Occipital lobe (tissue), 3 donors: ENCODE measurements at places on chromosomes 2 and 18. TPM values are rescaled to one million over a fixed set of nuclear protein-coding genes. Genes with fewer than 3 reads are reported as not detected.
A peak's percentile ranks its signal among the peaks of the same experiment; 100 is the strongest.

DNA sequence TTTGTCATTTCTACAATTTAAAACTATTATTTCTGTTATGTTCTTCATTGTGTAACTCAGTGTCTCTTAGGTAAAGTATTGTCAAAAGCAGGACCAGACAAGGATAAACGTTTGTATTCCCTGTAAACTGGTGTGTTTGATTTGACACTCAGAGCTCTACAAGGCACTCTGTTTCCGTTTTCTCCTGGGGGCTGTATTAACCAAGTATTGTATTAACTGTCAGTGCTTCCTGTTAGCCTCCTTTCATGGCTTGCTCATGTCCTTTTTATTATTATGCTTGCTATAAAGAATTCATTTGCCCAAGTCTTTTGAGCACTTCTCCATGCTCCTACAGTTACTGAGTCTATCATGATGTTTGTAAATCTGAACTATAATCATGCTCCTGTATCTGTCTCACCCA, 323.7 kb downstream of the LPIN1 start:
- no peak for DNase-seq

The COPS9 gene
- 81.1 TPM for total RNA-seq

GRCh38 chr2:196380575-196380974, 209.2 kb upstream of the STK17B start:
- no peak for DNase-seq

DNA sequence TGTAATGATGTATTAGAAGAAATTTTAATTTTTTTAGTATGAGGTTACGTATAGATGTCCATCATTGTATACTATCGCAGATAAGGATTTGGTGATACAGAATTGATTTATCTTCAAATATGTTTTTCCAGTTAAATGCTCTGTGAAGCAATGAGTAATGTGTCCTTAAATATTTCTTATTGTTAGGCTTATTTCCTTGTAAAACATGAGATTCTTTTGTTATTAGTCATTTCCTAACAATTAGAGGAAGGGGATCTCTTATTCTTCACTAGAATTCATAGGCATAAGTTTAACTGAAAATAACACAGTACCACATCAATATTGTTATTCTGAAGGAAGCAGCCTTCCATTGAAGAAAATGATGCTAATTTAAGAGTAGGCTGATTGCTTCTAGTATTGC, 15.5 kb upstream of the OTX1 start:
- no peak for DNase-seq

- peak; percentile 13 for DNase-seq
Observed at GRCh38 chr2:137947728-137948336, 16.4 kb upstream of the HNMT start.
